ENCODE measurements at places on chromosomes 16 and 17. TPM values are rescaled to one million over a fixed set of nuclear protein-coding genes. Genes with fewer than 3 reads are reported as not detected.

NOG gene
- 7.7 TPM for total RNA-seq

SOCS7 gene
- total RNA-seq = 51.0 TPM

SRCIN1 gene
- total RNA-seq = 23.6 TPM

BRICD5 gene
- total RNA-seq = 4.5 TPM

SDR42E2 gene
- not detected for total RNA-seq

ERN2 gene
- not detected for total RNA-seq

NDRG4 gene
- total RNA-seq = 230 TPM

SEC14L1 gene
- 56.3 TPM for total RNA-seq

TUBG2 gene
- total RNA-seq = 8.2 TPM

INO80E gene
- total RNA-seq = 22.0 TPM

GRCh38 chr16:69768666-69769065 lies 6.5 kb downstream of the WWP2 start:
- no peak for DNase-seq

DNA sequence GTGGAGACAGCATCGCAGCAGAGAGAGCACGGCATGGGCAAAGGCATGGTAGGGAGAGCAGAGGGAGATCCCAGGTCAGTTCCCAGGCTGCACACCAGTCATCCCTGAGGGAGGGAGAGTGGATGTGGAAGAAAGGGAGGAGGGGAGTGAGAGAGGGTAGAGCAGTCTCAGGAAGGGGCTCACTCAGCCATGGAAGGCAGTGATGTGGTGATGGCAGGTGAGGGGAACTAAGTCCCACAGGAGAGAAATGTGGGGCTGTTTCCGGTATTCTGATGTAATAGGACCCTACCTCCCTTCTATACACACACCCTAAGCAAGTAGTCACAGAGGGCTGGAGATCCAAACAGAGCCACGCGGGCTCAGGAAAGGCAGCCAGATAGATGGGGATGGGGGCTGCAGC lies 500.3 kb upstream of the CDH11 start:
- DNase-seq = no peak

DNA sequence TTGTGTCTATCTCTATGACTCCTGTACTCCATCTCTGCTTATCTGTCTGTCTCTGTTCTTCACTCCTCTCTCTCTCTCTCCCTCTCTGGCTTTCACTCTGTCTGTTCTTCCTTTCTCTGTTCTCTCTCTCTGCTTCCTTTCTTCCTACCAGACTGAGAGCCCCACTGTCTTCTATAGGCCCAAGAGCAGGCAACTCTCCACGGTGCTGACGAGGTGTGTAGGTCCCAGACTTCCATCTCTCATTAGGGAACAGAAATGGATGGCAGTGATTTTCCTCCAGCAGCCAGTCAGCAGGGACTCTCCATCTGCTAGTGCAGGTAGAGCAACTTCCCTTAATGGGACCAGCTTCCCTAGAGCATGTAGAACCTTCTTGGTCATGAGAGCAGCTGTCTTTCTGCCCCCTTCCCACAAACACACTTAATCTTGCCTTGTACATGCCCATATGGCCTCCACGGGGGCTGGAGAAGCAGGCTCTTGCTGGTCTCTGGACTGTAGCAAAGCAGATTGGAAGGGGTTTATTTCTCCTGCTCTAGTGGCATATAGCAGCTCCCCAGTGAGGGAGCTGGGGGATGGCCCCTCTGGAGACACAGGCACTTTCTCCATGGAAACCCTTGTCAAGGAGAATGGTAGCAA lies 47.8 kb upstream of the NLRP1 start:
- DNase-seq = no peak

GRCh38 chr16:15439521-15439920 lies 5.1 kb downstream of the BMERB1 start:
- DNase-seq = no peak

- DNase-seq = no peak
Observed at GRCh38 chr17:20791626-20792025, 212.1 kb downstream of the CDRT15L2 start.

DNA sequence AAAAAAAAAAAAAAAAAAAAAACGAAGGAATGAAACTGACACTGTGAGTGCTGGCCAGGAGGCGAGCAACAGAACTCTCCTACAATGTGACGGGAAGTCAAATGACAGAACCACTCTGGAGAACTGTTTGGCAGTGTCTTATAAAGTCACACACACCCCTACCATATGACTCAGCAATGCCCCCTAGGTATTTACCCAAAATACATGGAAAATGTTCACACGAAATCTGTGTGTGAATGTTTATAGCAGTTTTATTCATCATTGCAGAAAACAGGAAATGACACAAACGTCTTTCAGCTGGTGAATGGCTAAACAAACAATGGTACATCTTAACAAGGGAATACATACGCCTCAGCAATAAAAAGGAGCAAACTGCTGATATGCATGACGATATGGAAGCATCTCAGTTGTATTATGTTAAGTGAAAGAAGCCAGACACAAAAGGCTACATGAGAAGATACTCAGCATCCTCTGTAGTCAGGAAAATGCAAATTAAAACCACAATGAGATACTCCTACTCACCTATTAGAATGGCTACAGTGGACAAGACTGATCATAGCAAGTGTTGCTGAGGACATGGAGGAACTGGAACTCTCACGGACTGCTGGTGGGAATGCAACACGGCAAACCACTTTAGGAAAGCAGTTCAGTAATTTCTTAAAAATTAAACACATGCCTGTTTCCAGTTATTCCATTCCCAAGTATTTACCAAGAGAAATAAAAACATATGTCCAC lies 74.7 kb downstream of the TBC1D16 start:
- no peak for DNase-seq

- DNase-seq = no peak
Observed at GRCh38 chr16:69465083-69465721, 40.8 kb downstream of the CYB5B start.

GRCh38 chr17:40871316-40871715 lies 4.3 kb upstream of the KRT12 start:
- DNase-seq = no peak

DNA sequence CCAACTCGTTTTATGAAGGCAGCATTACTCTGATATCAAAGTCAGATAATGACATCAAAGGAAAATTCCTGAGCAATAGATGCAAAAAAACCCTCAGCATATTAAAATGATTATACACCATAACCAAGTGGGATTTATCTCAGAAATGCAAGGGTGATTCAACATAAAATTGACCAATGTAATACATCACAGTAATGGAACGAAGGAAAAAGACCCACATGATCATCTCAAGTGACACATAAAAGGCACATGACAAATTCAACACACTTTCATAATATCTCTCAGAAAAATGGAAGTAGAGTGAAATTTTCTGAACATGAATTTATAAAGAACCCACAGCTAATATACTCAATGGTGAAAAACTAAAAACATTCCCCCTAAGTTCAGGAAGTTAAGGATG lies 118.8 kb downstream of the ITFG1 start:
- DNase-seq = no peak

DNA sequence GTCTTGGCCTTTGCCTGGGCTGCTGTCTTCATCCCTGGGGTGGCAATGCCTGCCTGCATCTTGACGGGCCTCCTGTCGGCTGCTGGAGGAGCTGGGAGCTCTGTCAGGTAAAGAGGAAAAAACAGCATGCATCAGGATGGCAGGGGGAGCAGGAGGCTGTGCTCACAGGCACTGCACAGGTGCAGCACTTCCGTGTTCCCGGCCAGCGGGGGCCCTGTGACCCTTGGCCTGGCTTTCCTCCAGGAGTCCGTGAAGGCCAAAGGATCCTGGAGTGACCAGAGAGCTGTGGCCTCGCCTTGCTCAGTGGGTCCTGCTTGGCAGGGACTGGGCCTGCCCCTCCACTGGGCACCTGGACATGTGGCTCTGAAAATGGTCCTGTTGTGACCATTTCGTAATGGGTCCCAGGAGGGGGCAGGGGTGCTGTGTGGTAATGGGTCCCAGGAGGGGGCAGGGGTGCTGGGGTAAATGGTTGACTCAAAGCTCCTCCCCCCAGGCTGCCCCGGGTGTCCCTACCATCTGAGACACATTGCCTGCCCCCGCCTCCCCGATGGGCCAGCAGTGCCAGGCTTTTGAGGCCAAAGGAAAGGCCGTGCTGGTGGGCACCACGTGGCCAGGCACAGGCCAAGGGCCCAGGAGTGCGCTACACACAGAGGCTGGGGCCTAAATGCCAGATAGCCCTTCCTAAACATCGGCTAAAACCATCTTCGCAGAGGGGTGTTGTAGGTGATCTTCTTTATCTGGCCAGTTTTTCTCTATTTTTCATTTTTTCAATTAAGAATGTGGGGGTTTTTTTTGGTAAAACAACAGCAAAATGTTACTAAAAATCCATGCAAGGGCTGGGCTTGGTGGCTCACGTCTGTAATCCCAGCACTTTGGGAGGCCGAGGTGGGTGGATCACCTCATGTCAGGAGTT lies 4.0 kb upstream of the FASN start:
- no peak for DNase-seq

- DNase-seq = no peak
Observed at GRCh38 chr17:78953356-78954350, 26.1 kb downstream of the LGALS3BP start.

DNA sequence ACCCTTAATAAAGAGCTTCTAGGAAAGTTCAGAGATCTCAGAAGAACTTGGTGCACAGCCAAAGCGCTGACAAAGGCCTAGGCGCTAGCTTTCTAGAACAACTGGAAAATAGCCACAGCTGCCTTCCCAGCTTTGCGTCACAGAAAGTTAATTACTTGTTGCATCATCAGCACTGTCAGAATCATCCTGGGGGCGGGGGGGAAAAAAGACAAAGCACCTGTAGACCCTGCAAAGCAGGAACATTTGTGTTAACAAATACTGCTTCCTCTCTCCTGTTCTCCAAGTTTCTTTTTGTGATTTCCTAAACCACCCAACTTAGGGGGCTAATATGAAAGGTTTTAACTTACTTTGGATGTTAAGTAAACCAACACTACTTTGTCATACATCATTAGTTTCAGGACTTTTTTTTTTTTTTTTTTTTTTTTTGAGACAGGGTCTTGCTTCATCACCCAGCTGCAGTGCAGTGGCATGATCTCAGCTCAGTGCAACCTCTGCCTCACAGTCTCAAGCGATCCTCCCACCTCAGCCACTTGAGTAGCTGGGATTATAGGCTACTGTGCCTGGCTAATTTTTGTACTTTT lies 4.8 kb upstream of the AARSD1 start:
- no peak for DNase-seq

DNA sequence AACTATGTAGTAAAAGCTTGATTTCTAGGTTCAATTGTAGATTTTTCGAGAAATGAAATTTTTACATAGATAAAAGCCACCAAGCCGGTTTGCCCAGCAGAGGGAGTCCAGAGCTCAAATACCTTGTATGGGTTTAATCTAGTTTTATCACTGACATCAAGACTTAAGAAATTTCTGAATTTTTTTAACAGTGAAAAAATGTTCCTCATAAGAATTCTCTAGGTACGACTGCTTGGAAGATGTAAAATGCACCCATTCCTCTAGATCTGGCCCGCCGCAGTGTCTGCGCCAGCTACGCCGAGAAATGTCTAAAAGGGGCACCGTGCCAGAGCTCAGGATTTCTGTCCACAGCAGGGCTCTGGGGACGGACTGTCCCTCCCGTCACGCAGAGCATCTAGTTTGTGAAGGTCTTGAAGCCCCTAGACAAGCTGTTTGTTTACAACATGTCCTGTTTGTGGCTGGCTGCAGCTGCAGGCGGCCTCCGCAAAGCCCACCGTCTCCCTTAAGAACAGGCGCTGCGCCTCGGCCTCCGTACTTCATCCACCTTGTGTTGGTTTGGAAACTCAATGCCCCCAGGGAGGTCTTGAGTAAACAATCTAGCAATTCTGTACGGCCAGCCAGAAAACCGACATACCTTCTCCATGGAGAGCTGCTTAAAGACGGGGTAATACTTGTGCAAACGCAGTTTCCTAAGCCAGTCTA lies 24.8 kb downstream of the MAP1LC3B start:
- no peak for DNase-seq

- no peak for DNase-seq
Observed at GRCh38 chr16:86063760-86064405, 164.9 kb downstream of the IRF8 start.

DNA sequence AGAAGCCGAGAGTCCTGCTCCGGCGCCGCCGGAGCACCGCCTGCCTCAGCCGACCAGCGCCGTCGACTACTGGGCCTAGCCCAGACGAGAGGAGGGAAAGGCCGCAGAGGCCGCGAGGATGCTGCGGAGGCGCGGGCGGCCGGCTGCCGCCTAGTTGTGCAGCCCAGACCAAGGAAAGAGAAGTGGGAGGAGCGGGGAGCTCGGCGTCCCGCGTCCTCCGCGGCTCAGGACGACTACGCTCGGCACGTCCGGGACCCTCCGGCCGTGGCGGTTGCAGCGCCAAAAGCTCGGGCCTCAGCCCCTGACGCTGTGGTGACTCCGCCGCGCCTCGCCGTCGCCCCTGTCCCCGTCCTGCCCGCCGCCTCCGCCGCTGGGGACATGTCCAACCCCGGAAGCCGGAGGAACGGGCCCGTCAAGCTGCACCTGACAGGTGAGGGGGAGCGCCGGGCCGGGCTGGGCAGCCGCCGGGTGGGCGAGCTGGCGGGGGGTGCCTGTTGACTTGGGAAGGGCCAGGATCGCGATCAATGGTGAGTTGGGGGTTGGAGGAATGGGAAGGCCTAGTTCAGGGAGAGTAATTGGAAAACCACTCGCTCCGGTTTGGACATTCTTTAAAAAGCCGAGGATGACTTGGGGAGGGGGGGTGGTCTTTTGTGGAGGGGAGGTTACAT lies 37.7 kb downstream of the RNF135 start:
- DNase-seq = peak; percentile 52

DNA sequence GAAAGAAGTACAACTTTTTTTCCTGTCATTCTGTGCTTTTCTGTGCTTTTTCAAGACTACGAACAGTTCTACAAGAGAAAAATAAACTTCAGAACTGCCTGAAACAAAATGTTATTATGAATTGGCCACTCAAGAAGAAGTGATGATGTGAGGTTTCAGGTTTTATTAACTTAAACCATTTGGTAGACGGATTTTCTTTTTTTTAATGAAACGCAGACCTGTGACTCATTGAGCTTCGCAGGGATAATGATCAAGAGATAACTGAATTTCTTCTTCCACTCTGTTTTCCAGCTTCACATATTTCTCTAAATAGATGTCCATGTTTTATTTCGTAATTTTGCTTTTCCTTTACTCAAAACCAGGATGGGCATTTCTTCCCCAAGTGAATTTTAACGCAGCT lies 32.7 kb downstream of the AIPL1 start:
- no peak for DNase-seq

DNA sequence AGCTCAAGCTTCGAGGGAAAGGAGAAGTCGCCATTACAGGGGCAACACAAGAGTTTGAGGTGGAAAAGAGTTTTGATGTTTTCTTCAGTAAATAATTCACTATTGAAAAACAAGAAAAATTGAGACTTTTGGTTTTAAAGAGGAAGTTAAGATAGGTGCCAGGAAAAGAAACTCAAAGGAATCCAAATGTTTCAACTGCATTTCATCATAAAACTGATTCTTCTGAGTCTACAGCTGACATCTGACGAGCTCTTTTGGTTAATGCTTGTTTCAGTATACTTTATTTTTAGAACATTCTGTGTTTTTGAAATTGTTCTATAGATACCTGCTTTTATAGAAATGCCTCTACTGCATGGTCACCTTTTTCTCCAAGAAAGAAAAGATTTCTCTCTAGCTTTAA lies 54.0 kb downstream of the ERN1 start:
- DNase-seq = no peak

GRCh38 chr17:71803656-71804284 lies 317.1 kb upstream of the SOX9 start:
- DNase-seq = no peak
